Lower lobe of right lung (tissue), 2 donors: ENCODE measurements at places on chromosomes 4 and X. TPM values are rescaled to one million over a fixed set of nuclear protein-coding genes. Genes with fewer than 3 reads are reported as not detected.

DNA sequence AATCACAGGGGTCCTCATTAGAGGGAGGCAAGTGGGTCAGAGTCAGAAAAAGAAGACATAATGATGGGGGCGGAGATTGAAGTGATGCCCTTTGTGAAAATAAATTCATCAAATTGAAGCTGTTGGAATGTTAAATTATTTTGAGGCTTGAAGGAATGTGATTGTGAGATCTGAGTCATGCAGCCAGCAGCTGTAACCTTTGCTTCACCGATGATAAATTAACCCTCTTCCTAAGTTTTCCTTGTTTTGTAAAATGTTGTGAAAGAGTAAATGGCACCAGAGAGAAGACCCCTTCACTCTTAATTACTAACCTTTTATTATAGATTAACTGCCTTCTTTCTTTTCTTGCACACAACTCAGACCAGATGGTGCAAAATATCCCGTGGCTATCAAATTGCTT is 47.7 kb upstream of the FAM9A start:
- no peak for DNase-seq

DNA sequence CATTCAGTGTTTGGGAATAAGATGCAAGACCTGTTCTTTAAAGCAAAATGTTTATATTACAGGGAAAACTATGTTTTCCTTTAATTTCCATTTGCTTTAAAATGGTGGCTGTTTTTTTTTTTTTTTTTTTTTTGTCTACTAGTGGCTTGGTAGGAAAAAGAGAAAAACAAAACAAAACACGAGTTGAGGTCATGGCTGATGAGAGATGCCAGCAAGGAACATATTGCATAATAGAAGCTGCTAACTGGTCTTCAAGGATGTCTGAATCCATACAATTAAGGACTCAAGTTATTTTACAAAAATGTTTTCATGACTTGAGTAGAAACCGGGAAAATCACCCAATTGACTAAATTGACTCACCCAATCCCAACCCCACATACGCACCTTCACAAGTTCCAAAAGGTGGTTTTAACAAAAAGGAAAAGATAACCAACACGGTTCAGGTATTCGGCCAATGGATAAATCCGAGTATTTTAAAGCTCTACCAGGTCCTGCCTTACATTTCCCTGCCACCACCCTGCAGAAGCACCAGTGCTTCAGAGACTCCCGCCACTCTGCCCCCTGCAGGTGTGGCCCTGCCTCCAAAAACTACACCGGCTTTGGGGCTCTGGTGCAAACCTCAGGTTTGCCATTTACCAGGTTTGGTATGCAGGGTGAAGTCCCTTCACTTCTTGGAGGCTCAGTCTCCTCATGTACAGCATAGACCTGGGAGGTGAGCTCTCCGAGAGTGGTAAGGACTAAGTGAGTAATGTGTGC is 27.1 kb downstream of the PIR start:
- DNase-seq = no peak

DNA sequence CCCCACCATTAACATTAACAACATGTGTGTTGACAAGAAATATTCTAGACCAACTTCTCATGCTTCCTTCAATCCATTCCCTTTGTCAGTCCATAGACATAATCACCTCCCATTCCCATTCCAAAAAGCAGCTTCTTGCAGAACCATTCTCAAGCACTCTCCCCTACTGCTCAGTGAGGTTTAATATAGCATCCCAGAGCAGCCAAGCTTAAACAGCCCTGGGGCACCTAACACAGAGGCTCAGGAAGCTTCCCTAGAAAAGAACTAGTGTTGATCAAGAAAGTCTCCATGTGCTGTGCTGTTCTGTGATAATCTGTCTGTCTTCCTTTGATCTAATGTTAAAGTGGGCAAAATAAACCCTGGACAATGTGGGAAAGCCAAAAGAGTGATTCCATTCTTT is 174.2 kb upstream of the NOCT start:
- DNase-seq = no peak

Gene ZNF595
- 14.6 TPM for total RNA-seq

Gene GPAT3
- 5.9 TPM for total RNA-seq

- DNase-seq = no peak
Observed at GRCh38 chr4:54669831-54670230, 12.1 kb downstream of the KIT start.

DNA sequence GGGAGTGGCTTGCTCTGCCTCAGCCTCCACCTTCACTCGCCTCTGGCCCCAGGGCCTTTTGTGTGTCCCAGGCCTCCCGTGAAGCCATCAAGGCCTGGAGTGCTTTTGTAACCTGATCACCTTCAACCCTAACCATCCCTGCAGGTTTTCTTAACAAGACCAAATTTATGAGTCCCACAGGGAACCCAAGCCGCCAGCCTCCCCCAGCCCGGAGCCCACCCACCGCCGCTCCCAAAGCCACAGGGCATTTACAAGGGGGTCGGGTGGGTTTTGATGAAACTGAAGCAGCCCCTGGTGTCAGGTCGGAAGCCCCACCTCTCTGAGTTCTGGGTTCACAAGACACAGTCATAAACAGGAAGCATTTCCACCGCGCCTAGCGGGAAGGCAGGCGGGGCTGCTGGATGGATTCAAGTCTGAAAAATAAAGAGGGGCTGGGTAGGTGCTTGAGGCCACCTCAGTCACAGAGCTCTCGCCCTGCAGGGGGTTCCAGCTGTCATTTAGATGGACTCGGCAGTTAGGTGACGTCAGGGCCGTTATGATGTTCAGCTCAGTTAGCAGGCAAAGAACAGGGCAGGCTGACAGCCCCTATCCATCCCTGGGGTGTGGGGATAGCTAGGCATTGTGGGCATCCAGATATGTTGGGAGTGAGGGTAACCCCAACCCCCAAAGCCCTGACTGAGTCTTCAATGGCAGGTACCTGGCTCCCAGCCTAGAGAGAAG is 128.5 kb downstream of the BCOR start:
- no peak for DNase-seq

Gene USP26
- not detected for total RNA-seq

DNA sequence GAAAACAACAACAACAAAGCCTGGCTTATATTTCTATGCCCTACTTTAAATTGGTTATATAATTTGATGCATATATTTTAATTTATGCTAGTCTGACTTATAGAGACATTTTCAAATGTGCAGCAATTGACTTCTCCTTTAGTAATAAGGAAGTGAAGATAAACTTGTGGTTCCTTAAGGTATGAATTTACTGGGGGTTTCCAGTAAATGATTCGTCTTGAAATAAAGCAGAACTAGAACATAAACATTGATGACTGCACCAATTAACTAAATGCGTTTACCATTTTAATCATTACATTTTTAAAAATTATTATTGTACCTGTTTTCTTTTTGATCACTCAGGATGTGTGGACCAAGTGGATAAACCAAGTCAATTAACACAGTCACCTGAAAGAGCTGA is 99.6 kb upstream of the CCSER1 start:
- DNase-seq = no peak

GRCh38 chr4:40502220-40502619 is 127.4 kb downstream of the RBM47 start:
- no peak for DNase-seq

- no peak for DNase-seq
Observed at GRCh38 chrX:95703696-95704095, 980.9 kb upstream of the DIAPH2 start.

Gene GYPA
- total RNA-seq = not detected

DNA sequence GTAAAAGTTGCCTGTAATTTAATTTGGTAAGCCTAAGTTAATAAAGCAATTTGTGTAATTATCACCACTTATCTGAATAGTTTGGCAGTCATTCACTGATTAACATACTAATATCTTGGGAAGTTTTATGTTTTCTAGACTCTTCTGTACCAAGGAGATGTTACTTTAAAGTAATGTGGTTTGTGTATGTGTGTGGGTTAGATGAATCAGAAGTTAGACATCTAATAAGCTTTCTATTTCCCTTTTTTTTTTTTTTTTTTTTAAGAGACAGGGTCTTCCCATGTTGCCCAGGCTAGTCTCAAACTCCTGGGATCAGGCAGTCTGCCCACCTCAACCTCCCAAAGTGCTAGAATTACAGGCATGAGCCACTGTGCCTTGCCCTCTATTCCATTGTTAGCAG is 5.3 kb downstream of the SLAIN2 start:
- DNase-seq = no peak

GRCh38 chrX:119573840-119574393 is 446 bp upstream of the UBE2A start:
- no peak for DNase-seq
